ENCODE measurements at places on chromosomes 12 and 14. TPM values are rescaled to one million over a fixed set of nuclear protein-coding genes. Genes with fewer than 3 reads are reported as not detected.

GRCh38 chr14:68851078-68851477 lies 58.2 kb upstream of the ZFP36L1 start:
- DNase-seq: no peak

DNA sequence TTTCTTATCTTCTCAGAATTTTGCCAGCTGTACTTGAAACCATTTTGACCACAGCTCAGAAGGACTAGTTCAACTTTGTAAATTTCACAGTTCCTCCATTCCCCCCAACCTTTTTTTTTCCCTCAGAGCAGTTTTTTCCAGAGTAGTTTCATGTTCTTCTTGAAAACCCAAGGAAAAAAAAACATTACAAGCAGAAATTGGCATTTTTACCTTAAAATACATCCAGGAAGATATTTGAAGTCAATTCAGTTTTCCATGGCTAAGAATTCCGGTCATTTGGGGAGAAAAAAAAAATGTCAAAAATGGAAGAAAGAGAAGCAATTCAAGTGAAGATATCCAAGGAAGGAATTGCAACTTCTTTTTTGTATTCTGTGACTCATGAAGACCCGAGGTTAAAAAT lies 39.5 kb downstream of the SYNE2 start:
- no peak for DNase-seq

- DNase-seq: no peak
These were observed 68.9 kb downstream of the RALGAPA1 start for GRCh38 chr14:35740215-35740614.

GRCh38 chr12:124929649-124930419 lies 15.4 kb upstream of the UBC start:
- no peak for DNase-seq

DNA sequence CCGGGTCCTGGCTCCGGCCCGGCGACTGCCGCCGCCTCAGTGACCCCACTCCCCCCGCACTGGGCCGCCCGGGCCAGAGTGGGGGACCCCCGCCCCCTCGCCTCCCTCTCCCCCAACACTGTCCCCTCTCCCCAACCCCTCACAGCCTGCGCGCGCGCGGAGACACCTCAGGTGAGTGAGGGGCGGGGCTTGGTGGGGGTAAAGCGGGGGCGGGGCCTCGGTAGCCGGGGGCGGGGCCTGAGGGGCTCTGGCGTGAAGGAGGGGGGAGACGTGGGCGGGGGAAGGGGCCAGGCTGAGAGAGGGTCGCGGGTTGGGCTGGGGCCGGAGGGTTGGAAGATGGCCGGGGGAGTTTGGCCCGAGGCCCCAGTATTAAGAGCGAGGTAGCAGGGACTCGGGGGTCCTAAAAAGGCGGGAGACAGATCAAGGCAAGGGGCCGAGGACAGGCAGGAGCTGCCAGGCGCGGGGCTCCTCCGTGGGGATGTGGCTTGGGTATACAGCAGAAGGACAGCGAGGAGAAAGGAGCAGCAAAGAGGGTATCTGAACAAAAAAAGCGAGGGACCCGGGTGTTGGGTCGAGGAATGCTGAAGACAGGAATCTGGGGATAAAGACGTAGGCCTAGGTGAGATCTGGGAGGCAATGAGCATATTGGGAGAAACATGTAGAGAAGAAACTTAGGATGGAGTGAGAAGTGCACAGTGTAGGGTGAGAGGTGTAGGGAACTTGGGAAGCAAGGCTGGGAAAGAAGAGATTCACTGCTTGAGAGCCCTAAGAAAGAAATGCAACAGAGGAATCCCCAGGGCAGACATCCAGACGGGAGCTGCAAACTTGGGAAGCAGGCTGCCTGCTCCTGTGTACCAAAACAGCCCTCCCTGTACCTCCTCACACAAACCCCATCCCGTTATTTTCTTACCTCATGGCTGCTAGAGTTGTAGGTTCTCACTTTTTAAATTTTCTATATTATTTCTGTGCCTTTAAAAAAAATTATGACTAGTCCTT lies 10.8 kb downstream of the SUOX start:
- DNase-seq: no peak

Gene ADAMTS20
- total RNA-seq: not detected

DNA sequence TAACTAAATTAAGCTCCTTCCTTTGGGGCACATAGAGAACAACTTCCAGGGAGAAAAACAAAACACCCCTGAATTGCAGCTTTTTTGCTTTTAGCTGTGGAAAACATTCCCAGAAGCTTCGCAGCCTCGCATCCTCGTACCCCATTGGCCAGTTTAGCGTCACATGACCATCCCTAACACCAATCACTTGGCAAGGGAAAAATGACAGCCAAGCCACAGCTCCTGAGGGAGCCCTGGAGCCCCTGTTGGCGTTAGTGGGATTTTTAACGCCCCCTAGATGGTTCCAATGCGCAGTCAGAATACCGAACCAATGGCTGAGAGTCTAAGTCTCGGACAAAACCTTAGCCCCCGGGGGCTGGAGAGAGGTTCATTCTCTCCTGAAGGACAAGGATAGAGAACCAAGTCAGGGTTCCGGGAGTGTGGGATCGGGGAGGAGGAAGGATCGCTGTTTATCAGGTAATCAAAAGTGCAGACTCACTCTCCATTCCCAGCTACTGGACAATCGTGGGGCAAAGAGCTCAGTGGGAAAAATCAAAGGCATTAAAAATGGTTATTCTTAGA lies 135.6 kb upstream of the HIF1A start:
- DNase-seq: no peak

GRCh38 chr14:104075530-104076151 lies 9.9 kb upstream of the ASPG start:
- no peak for DNase-seq

GRCh38 chr12:57005980-57006808 lies at the start of gene ZBTB39:
ZBTB39 (minus strand) TSS chr12:57006546; CDS start chr12:57004917, 1,629 bp downstream.
- DNase-seq: no peak

Gene LHX5
- not detected for total RNA-seq
